ENCODE measurements at places on chromosomes 11 and 22.
A peak's percentile ranks its signal among the peaks of the same experiment; 100 is the strongest.

DNA sequence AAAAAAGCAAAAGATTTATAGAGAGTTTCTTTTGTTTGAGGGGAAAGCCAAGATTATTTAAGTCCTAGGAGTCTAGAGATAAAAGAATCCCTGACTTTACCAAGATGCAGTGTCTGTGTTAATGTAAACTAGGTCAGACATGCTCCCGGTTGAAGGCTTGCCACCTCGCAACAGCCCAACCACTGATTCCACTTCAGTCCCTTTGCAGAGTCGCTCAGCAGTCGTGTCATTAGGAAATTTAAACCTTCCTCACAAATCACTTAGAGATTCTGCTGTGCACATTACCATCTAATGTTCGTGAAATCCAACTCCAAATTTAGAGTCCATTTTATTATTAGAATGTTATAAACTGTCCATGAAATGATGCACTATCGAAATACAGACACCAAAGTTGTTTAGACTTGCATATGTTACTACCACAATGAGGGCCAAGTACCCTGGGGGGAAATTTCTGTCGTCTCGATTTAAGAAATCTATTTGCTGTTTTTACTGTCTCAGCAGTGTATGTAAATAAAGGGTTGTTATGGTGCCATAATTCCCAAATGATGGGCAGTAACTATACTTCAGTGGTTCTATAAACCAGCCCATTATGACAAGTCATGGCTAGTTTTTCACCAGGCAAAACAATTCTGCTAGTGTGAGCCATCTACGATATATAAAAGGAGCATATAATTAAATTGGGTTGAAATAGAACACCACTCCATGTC lies 101.4 kb upstream of the MTNR1B start:
- no peak for DNase-seq

- DNase-seq: peak; percentile 73
Measured at GRCh38 chr11:66479394-66480116, 679 bp upstream of the DPP3 start.

DNA sequence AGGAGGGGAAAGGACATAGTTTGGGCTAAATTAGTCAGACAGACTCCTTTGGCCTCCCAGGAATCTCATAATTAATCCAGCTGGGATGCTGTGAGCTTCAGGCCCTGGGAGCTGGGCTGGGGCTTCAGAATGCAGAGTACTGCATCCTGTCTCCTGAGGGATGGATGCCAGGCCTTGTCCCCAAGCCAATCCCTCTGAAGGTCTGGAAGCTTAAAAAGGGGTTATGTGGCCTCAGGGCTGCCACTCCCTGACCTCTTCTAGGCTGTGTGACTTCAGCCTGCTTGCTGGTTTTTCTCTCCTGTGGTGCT lies 6.9 kb upstream of the LRRC32 start:
- no peak for DNase-seq

- DNase-seq: no peak
Measured at GRCh38 chr11:77175021-77175842, 47.2 kb downstream of the MYO7A start.

DNA sequence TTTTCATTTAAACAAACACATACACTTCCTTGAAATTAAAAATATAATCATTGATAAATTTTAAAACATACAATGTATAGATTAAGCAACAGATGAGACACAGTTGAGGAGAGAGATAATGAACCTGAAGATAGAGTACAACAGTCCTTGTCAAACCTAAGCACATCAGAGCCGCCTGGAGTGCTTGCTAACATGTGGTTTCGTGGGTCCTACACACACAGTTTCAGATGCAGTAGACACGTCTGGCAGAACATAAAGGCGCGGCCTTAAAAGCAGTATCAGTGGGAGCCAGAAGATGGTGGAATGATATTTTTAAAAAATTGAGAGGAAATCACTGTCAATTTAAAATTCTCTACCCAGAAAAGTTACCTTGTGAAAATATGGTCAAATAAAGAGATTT lies 134.4 kb downstream of the MPPED1 start:
- DNase-seq: no peak

DNA sequence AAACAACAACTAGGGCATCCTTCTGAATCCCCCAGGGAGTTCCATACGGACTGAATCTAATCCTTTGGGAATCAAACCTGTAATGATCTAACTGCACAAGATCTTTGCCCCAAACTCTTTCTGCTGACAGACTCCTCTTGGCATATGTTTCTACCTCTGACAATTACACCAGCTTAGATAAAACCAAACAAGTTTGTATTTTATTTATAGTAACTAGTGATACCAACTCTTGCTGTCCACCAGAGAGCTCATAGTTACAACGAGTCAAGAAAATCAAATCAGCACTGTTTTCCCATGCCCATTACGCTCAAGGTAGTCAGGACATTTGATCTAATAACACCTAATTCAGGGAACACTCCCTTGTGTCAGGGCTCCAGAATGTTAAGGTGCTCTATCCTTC lies 972.0 kb downstream of the NTM start:
- no peak for DNase-seq

- peak; percentile 79 for DNase-seq
Measured at GRCh38 chr11:65540290-65541092, 15.6 kb downstream of the SCYL1 start.

DNA sequence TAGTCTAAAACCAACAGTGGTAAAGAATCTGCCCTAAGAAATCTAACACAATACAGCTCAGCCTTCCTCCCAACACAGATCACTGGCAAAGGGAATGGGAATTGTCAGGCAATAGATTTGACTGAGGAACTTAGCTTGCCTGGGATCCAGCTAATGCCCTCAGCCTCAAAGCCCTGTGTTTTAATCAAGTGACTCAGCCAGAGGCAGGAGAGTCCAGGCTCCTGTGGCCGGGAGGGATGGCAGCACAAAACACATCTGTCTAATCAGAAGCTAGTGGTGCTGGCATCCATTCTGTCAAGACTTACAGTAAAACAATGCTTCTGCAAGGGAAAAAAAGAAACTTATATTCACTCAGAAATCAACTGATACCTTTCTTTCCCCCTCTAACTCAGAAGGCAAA lies 5.6 kb downstream of the SYTL2 start:
- DNase-seq: no peak

DNA sequence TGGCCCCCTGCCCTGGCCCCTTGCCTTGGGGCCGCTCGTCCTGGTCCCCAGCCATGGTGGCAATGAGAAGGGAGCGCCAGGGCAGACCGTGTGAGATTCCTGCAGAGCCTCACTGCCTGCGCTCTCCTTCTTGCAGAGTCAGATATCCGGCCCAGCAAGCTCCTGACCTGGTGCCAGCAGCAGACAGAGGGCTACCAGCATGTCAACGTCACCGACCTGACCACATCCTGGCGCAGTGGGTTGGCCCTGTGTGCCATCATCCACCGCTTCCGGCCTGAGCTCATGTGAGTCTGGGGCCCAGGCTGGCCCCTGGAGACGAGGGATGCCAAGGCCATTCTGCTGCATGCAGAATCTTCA lies 114.1 kb downstream of the MICAL2 start:
- no peak for DNase-seq

DNA sequence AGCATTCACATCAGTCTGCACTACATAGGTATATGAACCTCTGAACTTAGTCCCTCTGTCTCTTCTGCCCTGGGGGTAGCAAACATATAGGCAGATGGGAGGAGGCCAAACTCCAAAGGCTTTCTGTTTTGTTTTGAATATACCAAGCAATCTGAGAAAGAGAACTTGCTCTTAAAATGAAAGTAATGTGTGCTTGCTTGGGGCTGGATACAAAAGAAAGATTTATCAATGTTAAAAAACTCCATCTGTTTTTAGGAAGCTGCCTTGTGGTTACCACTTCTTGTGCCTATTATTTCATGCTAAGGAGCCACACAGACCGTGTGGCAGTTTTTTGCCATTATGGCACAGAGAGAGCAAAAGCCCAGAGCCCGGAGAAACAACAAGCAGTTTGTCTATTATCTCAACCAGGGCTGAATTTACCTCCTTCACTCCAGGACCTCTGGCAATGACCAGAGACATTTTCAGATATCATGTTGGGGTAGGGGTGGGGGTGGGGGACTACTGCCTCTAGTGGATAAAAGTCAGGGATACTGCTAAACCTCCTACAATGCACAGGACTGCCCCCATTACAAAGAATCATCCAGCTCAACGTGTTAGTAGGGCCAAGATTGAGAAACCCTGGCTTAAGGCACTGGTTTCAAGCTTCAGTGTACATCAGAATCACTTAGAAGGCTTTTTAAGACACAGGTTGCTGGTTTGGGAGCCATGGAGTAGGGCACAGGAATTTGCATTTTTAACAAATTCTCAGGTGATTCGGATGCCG lies 124.2 kb downstream of the APIP start:
- no peak for DNase-seq

DNA sequence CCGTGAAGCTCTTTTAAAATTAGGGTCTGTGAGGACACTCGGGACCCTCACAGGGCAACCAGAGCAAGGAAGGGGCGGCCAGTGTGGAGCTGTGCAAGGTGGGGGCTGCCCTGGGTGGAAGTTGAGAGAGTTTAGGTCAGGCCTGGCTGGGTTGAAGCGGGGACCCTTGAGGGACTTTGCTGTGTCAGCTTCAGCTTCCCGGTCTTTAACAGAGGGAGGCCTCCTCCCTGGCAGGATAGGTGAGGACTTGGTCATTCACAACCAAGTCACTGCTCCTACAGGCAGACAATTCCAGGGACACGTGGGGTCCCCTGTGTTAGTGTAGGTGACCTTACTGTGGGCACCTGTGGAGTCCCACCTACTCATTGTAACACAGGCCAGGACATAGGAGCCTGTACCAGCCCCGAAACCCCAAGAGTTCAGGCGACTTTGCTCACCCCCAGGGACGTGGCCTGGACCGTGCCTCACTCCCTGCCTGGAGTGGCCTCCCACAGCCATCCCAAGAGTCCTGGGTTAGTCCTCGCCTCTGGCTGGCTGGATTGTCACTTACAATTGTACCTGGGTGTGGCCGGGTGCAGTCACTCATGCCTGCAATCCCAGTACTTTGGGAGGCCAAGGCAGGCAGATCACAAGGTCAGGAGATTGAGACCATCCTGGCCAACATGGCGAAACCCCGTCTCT lies 18.8 kb upstream of the ARHGAP8 start:
- no peak for DNase-seq

DNA sequence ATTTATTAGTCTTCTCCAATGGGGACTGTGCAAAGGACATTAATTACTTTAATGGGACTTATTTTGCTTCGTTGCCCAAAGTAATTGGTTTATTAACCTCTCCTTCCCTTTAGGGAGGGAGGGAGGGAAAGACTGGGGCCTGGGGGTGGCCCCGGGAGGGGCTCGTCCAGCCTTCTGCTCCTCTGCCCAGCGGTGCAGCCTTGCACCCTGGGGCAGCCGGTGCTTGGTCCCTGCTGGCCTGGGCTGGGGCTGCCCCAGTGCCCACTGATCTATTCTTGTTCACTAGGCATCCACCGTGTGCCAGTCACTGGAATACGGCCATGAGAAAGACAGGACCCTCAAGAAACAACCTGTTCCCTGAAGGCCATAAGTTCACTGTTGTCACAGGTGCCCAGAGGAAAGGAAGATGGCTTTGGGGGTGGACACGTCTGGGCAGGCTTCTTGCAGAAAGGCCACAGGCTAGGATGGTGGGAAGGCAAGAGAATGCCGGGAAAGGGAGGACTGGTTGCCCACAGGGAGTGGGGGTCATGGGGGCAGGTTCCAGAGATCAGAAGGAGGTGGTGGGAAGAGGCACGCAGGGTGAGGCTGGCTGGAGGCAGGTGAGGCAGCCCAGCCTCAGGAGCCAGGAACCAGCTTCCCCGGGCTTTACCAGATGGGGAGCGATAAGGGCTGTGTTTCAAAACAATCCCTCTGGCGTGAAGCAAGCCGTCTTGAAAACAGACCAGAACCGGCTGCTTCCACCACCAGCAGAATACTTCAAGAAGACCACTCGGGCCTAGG lies 47.6 kb upstream of the KCNQ1OT1 start:
- DNase-seq: no peak

- no peak for DNase-seq
Measured at GRCh38 chr11:132872211-132872610, 660.1 kb downstream of the OPCML start.

DNA sequence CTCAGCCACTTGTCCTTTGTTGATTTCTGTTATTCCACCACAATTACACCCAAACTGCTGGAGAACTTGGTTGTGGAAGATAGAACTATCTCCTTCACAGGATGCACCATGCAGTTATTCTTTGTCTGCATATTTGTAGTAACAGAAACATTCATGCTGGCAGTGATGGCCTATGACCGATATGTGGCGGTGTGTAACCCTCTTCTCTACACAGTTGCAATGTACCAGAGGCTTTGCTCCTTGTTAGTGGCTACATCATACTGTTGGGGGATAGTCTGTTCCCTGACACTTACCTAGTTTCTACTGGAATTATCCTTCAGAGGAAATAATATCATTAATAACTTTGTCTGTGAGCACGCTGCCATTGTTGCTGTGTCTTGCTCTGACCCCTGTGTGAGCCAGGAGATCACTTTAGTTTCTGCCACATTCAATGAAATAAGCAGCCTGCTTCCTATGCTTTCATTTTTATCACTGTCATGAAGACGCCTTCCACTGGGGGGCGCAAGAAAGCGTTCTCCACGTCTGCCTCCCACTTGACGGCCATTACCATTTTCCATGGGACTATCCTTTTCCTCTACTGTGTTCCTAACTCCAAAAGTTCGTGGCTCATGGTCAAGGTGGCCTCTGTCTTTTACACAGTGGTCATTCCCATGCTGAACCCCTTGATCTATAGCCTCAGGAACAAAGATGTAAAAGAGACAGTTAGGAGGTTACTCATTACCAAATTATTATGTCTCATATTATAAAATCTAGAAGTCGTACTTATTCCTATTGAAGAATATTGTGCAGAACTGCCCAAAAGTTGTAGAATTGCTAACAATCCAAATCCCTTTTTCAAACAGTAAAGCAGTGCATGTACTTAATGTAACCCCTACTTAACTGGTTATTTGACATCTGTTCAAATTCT lies 53.2 kb downstream of the OR4C6 start:
- peak; percentile 42 for DNase-seq

DNA sequence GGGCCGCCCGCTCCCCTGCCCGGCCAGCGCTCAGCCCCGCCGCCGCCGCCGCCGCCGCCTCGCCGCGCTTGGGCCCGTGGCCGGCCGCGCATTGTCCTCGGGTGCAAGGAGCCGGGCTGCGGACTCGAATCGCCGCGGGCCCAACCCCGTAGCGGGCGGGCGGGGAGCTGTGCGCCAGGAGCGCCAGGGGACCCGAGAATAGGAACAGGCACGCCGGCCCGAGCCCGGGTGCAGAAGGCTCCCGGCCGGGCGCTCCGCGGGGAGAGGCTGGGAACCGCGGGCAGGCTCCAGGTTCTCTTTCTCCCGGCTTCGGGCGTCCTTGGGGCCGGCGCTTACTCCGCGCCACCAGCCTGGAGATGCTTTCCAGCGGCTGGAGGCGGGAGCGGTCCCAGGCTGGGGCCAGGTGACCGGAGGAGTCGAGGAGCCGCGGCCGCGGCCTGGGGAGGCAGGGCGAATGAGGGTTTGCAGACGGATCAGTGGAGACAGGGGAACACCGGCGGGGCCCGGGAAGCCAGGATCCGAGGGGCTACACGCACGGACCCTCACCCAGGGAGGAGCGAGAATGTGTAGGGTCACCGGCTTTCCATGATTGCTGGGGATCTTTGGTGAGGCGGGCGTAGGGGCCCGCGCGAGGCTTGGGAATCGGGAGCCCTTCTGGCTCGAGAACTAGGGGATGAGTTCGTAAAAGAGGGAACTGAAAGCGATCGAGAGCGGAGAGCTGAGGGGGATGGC lies 726 bp downstream of the PKNOX2 start:
- DNase-seq: no peak

Data from ACHN (cell line).